ENCODE measurements at places on chromosomes 6 and 20.

- DNase-seq = no peak
These were observed 103.5 kb downstream of the CDH4 start for GRCh38 chr20:61355585-61355984.

DNA sequence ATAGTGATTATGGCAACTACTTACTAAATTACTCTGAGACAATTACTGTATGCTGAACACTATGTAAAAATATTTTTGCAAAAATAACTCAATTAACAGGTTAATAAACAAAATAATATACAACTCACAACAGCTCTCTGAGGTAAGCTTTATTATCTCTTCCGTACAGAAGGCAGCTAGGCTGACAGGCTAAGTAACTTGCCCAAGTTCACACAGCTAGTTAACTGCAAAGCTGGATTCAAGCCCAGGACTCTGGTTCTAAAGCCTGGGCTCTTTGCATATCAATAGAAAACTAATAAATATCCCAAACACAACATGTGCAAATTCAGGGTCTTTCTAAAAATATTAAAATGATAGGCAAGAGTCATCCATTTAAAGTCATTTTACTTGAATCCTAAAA lies 169.5 kb upstream of the BEND3 start:
- no peak for DNase-seq

GRCh38 chr20:9177278-9177677 lies 108.4 kb downstream of the PLCB4 start:
- DNase-seq = no peak

DNA sequence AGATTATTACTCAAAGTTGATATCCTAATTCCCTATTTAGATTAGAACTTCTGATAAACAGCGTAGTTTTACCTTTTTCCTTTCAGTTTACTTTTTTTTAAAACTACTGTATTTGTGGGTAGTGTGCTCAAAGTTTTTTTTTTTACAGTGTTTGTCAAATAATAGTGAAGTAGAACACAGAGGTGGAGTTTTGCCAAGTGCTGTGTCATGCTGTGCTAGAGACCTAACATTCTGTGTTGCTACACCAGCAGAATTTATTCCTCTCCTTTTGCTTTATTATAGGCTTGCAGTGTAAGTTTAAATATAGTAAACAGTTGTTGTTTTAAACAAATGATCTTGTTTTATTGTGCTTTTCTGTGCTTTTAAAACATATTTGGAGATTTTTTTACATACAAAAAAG lies 125.4 kb downstream of the HIVEP1 start:
- DNase-seq = no peak

DNA sequence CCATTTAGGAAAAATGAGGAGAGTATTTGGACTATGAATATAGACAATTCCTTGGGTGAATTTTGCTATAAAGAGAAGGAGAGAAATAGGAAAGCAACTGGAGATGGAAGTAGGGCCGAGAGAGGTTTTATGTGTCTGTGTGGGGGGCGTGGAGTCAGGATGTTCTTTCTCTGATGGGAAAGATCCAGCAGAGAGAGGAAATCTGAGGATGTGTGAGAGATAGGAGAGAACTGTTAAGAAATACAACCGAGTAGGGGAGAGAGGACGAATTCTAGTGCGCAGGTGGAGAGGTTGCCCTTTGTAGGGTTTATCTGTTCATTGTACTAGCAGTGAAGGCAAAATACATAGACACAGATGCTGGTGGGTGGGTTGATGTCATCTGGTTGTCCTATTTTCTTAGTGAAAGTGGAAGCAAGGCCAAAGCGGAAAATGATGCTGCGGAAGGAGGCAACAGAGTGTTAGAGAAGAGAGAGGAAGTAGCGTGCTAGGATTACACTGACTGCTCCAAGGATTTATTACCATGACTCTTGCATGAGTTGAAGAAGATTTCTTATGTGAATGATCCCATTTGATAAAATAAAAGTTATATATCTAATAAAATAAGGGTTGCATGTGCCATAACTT lies 57.7 kb downstream of the CLVS2 start:
- DNase-seq = no peak

- DNase-seq = no peak
These were observed 389.8 kb downstream of the GRIK2 start for GRCh38 chr6:101783287-101783686.

GRCh38 chr6:148325316-148326068 lies 17.1 kb upstream of the SASH1 start:
- no peak for DNase-seq

Data from anterior cingulate cortex (tissue), 58 donors.